ENCODE measurements at places on chromosomes 1 and 21. TPM values are rescaled to one million over a fixed set of nuclear protein-coding genes. Genes with fewer than 3 reads are reported as not detected.

PLA2G2D gene
- not detected for total RNA-seq

PRKAA2 gene
- 8.1 TPM for total RNA-seq

FCRL6 gene
- not detected for total RNA-seq

S100A7 gene
- total RNA-seq, result not detected

PDE4B gene
- total RNA-seq, result 4.5 TPM

S100B gene
- total RNA-seq, result 0.34 TPM

RCAN3 gene
- 16.9 TPM for total RNA-seq

Measured in WTC11 (cell line).